NCI-H524 (cell line): ENCODE measurements at places on chromosomes 11 and 22.

DNA sequence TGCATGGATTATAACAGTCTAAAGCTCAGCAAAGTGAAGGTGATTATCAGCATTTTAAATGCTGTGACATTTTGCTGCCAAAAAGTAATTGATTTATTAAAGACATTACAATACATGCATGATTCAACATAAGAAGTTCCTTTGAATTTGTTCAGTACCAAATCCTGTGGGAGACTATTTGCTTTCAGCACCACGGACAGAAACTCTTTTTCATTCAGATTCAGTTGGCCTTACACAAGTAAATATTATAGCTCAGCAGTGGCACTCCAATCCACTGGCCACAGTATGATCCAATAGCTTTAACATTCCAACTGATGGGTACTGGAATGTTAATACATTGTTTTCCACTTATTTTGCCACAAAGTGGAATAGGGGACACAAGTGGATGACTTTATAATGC lies 806.7 kb downstream of the NTM start:
- DNase-seq: no peak

DNA sequence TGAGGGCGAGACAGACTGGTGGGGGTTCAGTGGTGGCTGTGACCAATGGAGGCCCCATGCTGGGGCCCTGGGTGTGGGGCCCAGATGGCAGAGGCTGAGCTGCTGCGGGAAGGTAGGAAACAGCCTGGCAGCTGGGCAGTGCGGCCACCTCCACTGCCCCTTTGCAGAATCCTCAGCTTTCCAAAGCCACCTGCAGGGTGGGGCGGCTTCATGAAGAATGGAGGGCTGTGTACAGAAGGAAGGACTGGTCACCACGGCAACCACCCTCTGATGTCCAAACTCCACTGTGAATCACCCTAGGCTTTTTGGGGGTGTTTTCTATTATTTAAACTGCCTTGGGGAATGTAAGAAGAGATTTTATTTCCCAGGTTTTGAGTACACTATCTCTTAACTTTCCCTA lies 166.3 kb upstream of the NAV2 start:
- DNase-seq: no peak

DNA sequence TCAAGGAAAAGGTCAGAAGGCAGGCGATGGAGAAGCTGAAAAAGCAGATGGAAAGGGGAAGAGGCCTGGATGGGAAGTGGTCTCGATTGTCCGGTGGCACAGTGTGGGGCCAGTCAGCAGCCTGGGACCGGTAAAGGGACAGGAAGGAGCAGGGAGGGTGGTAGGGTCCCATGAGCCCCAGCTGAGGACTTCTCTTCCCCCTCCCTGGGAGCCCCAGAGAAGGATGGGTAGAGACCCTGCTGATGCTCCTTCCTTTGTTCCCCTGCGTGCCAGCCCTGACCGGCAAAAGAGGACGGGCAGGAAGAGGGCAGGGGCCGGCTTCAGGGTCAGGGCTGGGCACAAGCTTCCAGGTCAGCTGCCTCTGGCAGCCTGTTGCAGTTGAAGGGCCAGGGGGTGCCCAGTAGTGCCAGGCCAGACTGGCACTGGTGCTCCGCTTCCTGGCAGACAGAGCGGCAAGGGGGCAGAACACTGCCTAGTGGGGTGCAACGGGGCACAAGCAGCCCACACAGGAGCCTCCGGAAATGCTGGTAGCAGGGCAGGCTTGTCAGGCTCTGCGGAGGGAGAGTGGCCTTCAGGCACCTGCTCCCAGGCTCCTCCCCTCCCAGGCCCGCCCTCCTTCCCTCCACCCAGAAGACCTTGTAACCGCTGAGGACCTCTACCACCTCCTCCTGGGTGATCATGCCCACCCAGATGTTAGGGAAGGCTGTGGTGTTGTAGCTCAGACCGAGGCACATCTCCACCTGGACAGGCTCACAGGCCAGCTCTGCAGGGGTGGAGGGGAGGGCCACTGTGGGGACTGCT lies 739 bp upstream of the C1QTNF5 start:
- DNase-seq: no peak

DNA sequence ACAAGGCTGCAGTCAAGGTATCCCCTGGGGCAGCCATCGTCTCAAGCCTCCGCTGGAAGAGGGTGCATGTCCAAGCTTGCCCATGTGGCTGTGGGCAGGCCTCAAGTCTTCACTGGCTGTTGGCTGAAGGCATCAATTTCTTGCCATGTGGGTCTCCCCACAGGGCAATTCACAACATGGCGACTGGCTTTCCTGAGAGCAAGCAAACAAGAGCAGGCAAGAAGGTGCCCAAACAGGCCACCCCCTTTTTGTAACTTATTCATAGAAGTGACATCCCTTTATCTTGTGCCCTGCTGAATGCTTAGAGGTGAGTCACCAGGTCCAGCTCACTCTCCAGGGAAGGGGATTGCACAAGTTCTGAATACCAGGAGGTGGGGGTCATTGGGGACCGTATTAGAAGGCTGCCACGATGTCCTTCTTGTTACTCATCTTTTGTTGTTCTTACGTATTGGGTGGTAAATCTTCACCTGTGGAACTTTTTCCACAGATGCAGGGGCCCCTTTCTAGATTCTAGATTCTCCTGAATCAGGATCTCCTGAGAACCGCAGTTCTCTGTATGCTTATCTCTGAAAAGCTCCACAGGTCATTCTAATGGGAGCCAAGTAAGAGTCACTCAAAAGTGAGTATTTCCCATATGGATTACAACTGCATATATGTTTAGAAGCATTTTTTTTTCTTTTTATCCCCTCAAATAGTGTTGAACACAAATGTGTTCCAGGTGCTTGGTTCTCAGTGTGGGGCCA lies 44.2 kb upstream of the MICAL2 start:
- peak; percentile 23 for DNase-seq

DNA sequence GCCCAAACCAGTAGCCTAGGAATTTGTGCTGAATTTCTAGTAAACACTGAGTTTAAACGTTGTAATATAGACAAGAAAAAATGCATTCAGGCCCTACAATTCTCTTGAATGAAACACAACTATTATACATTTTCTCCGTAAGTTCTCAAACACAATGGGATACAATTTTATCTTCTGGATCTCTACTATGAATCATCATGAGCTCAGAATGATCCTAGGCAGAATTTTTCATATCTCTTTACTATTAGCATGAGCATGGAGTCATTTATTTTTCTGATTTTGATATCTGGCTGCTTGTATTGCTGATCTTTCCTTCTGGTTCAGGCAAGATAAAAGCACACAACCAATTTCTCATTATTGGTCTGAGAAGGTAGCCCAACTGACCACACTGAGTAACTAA lies 1123.4 kb upstream of the RAG2 start:
- no peak for DNase-seq

GRCh38 chr11:75557666-75558494 lies 4.2 kb upstream of the SERPINH1 start:
- no peak for DNase-seq

DNA sequence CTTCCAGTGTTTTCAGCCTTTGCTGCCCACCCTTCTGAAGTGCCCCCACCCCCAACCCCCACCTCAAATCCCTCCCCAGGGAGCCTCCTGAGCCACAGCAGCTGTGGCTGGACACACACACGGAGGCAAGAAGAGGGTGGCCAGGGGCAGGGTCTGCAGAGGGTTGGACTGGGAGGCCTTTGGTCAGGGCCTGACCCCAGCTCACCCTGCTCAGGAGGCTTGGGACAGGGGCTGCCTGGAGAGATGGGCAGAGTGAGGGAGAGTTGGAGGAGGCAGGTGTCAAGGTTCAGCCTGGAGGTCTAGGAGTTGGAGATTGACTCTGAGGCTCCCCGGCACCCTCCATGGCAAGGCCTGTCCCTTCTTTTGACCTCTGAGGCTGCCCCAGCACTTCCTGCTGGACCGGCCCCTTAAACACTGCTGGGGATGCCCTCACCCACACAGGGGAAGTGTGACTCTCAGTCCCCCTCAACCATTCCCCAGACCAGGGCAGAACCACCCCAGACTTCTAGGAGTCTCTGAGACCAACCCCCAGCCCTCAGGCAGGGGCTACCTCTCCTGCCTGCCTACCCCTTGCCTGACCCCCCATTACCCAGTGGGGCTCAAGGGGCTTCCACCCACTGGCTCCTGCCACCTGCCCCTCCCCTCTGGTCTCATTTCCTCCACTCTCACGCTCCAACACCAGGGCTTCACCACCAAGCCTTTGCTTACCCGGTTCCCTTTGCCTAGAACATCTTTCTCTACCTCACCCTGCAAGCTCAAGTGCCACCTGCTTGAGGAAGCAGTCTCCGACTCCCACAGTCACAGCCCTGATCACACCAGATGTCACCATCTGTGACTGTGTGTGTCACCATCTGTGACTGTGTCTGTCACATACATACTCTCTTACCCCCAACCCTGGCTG lies 8.6 kb downstream of the ARAP1 start:
- peak; percentile 97 for DNase-seq

- DNase-seq: no peak
These were observed 15.6 kb downstream of the ARAP1 start for GRCh38 chr11:72736452-72737069.

DNA sequence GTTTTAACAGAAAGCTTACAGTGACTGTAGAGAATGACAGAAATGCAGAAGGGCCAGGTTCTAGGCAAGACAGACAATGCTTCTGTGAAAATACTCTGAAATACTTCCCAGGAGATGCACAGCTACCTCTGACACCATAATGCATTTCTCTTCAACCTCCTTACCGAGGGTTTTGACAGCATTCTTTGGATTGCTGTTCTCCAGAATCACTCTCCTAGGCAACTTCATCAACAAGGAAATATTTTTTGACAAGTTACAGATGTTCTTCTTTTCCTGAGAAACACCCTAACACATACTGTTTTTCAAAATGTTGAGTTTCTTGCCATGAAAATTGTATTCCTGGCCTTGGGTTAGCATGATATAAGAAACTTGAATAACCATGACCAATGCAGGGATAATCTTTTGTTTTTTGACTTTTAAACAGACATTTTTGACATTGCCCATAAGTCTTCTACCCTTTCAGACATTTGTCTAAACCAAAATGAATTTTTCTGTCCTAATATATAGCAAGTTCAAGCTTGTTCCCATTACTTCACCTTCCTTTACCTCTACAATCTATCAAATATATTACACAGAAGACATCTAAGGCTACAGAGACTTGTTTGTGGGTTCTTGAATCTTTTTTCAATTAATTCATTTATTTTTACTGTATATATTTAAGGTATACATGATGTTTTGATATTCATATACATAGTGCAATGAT lies 108.1 kb downstream of the CCDC34 start:
- no peak for DNase-seq

DNA sequence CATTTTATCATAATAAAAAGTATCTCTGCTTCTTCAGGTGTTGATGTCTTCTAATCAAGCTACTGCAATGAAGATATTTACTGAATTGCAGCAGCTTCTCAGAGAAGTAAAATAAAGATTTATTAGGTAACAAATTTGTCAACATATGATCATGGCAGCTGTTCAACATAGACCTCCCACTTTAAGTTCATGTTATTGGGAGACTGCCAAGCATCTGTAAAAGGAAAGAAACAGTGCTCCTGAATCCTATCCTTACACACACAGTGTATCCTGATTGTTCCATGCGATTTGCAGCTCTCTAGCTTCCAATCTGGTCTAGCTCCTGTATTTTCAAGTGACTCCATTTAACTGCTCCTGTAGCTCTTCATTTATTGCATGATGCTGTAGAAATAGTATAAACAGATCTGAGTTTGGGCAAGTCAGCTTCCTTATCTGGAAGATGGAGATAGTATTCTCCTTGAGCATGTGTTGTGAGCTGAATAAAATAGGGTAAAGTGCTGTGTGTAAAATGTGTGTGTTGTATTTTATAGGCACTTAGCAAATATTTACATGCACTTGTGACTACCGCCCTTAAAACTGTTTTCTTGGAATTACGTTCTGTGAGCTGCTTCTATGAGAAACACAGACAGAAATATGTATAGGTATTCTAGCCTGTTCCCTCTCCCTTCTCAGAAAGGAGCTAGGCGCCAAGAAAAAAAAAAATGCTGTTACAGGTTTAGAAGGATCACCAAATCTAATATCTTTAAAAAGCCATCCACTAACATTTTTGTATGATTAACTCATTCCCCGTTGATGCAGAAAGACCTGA lies 290.6 kb downstream of the JRKL start:
- DNase-seq: no peak

- no peak for DNase-seq
These were observed 462.4 kb downstream of the BRD1 start for GRCh38 chr22:49365191-49365837.

GRCh38 chr22:19917389-19918138 lies 24.0 kb upstream of the COMT start:
- no peak for DNase-seq

DNA sequence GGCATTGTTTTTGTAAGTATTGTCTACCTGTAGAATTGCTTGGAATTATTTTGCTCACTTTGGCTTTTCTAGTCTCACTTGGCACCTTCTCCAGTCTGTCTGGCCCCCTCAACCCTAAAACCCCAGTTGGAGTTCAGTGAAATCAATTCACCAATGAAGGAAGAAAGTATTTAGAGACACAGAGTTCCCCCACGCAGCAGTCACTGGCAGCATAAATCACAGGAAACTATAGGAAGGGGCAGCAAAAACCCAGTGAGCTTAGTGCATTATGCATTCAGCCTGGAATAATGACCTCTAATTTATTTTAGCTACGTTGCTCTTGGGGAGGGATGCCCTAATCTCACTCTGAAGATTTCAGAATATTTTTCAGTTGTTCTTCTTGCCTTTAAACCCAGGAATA lies 204.7 kb upstream of the BLID start:
- DNase-seq: no peak

DNA sequence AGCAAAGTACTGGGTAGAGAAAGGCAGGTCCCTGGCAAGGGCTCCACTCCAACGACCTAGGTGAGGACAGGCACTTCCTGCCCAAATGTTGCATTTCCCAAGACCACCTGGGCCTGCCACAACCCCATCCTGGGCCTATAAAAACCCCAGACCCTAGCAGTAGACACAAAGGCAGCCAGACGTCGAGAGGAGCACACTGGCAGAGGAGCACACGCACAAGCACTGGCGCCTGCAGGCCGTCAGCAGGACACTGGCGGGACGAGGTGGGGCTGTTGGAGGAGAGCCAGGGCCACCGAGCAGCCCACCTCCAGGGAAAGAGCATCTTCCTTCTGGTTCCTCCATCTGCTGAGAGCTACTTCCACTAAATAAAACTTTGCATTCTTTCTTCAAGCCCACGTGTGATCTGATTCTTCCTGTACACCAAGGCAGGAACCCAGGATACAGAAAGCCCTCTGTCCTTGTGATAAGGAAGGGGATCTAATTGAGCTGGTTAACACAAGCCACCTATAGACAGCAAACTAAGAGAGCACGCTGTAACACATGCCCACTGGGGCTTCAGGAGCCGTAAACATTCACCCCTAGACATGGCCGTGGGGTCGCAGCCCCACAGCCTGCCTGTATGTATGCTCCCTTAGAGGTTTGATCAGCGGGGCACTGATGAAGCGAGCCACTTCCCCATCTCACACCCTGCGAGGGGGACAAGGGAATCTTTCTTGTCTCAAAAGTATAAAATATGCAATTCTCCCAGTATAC lies 89.7 kb upstream of the MTMR2 start:
- DNase-seq: no peak

- DNase-seq: no peak
These were observed 21.4 kb downstream of the MN1 start for GRCh38 chr22:27780161-27780575.
